ENCODE measurements at places on chromosomes 2 and 18. TPM values are rescaled to one million over a fixed set of nuclear protein-coding genes. Genes with fewer than 3 reads are reported as not detected.

Gene FNDC4
- total RNA-seq = 10.7 TPM

Gene UPP2
- not detected for total RNA-seq

Gene ANKRD53
- 1.0 TPM for total RNA-seq

Gene GALNT1
- total RNA-seq = 49.0 TPM

Gene FHL2
- 150 TPM for total RNA-seq
